NB4 (cell line): ENCODE measurements at places on chromosomes 12 and 14.
A peak's percentile ranks its signal among the peaks of the same experiment; 100 is the strongest.

GRCh38 chr12:25792031-25792430, 166.5 kb upstream of the RASSF8 start:
- DNase-seq = no peak

DNA sequence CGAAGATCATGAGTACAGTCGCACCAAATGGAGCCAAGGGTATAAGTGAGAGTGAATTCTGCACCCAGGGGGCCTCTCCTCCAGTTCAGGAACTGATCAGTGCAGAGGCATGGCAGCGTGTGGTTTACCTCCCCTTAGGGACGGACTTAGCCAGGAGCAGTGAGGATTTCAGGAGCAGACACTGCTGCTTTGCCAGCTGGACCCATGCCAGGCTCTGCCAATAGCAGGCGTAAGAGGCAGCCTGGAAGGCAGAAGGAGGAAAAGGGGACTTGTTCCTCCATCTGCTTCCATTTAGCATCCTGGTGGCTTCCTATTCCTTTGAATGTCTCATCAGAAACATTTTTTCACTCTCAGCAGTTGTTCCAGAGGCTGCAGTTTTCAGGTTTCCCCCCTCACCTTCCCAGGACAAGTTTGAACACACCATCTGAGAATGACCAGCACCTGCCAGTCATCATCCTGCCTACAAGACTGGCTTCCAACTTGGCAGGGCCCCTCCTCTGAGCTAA, 137.0 kb upstream of the LMNTD1 start:
- DNase-seq = no peak

- DNase-seq = peak; percentile 21
Observed at GRCh38 chr12:94898388-94898787, 105.1 kb downstream of the NDUFA12 start.

DNA sequence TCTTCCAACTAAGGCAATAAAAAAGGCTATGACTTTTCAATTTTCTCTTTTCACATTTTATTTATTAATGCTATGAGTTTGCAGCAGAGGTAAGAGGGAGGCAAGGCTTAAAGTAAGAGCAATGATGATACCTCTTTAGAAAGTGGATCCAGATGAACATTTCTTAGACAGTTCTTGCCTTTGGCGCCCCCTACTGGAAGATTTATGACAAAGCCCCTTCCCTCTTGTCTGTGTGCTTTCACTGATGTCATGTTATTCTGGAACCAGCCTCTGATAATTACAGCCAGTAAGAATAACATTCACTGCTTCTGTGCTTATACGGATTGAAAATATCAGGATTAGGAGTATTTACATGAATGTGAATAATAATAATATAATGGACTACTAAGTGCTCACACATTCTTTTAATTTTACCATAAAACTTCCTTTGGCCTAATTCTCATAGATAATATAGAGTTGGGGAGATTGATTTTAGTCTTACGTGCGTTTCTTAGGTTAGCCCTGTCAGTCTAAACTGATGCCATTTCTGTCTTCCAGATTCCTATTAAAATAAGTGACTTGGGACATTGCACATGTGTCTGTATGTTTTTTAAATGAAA, 1929.9 kb upstream of the SEL1L start:
- peak; percentile 72 for DNase-seq

DNA sequence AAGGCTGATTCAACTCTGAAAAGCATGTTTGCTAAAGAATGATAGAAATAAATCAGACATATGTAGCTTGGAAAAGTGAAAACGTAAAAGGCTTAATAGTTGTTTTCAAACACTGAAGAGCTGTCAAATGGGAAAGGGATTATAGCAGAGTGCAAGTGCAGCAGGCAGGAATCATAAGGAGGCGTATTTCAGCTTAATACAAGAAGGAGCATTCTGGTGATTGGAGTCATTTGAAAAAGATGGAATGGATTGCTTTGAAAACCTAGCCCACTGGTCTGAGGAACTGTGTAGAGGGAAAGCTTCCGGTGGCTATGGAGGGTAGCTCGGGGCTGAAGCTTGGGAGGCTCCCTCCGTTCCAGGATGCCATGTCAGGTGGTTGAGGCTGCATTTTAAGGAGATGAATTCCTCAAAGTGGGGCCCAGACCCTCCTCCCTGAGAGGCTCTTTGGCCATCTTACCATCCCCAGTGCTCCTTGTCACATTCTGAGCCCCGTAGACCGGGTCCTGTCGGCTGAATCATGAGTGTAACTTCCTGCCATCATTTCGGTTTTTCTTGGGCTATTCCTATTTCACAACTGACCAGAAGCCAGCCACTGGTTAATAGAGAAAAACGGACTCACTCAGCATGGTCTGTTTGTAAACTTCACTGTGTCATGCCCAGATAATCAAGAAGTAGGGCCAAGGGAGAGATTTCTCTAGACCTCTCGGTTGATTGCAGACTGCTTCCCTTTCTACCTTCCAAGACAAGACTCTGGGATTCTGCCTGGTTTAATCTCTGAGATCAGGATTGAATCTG, 6.5 kb downstream of the WNT5B start:
- peak; percentile 92 for DNase-seq

DNA sequence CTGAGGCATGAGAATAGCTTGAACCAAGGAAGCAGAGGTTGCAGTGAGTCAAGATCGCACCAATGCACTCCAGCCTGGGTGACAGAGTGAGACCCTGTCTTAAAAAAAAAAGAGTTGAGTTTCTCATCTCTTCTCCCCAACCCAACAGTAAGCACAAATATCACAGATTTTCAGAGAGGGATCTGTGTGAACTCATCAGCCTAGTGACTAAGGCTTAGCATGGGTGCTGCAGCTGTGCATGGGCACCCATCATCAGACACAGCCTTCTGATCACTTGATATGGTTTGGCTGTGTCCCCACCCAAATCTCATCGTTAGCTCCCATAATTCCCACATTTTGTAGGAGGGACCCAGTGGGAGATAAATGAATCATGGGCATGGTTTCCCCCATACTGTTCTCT, 298.9 kb downstream of the PCNX1 start:
- DNase-seq = no peak

DNA sequence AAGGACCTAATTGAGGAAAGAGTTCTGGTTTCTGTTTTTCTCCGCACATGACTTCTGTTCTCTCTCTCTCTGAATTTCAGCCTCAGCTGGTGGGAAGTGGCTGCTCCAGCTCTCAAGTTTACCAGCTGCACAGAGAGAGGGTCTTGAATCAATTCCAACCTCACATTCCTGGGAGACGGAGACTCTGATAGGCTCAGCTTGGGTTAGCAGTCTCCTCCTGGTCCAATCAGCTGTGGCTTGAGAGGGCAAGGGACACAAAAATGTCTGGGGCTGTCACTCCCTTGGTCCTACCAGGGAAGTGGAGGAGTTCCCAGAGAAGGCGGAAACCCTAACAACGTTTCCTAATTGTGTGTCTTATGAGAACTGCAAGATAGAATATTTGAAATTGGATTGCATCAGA, 7.0 kb downstream of the CCDC63 start:
- DNase-seq = no peak

GRCh38 chr12:5560265-5560664, 128.4 kb downstream of the NTF3 start:
- no peak for DNase-seq

DNA sequence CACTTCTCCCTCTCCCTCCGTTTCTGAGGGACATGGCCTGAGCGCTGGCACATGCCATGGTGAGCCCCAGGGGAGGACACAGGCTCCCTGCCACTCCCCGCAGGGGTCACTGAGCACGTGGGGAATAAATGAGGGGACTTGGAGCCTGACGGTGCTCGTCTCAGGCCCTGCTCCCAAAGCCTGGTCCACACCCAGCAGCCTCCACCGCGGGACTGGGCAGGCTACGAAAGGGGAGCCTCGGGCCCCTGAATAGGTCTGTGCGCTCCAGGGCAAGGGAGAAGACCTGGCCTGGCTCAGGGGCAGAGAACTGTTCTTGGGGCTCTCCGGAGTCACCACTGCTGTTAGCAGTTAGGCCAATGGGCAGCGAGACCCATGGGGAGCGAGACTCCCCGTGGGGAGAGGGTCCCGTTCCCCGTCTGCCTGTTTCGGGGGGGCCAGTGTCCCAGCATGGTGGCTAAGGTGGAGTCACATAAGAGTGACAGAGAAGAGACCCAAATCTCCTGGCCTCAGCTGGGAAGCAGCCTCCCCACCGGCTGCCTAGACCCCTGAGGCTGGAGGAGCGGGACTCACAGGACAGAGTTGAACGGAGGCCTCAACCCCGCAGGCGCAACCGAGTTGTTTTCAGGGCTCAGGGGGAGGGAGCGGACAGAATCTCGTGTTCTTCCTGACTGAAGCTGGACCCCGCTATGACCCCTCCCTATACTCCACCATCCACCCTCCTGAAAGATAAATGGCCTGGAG, 329.8 kb upstream of the SFSWAP start:
- DNase-seq = no peak

DNA sequence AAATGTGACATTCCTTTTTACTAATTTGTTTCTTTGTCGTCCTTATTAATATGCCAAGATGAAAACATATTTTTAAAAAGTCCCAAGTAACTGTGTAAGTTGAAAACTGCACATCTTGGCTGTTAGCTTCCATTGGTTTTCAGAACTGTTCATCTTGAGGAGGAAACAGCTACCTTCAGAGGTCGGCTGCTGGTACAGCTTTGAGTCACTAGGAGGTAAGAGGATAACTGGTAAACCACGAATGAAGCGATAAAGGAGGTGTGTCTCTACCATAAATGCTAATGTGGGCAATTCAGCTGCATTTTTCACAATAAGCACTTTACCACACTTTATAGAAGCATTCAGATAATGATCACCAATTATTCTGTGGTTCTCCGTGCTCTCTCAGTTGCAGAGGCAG, 137.5 kb upstream of the KRAS start:
- no peak for DNase-seq

- DNase-seq = no peak
Observed at GRCh38 chr14:104816616-104816884, 15.6 kb downstream of the ZBTB42 start.

DNA sequence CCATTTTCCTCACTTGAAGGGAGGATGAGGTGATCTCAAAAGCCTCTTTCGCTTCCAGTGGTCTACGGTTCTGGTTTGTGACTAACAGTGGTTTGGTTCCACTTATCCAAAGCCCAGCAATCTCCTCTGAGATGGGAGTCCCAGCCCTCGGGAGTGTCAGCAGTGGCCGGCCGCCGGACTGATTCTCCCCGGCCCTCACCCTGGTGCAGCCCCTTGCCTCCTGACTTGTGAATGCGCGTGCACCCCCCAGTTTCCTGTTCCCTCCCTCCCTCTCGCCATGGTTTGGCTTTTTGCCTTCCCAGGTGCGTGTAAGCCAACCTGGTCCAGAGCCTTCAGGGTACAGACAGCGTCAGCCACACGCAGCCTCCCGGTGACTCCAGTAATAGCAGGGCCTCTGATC, 74.5 kb downstream of the B4GALNT3 start:
- no peak for DNase-seq

DNA sequence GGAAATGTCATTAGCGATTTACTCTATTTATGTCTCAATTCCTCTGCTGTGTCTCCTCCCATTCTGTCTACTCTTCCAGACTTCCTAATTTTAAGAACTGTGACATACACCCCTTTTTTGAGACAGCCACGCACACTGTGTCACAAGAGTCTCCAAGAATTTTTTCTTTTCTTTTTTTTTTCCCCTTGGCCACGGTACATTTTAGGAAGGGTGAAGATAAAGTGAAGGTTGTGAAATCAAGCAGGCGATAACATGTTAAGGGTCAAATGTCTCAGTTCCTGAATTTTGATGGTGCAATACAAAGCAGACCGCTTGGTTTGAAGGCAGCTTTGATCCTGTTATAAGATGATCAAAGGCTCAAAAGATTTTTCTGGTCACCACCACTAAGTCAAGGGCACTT, 4.3 kb downstream of the OLR1 start:
- peak; percentile 84 for DNase-seq

DNA sequence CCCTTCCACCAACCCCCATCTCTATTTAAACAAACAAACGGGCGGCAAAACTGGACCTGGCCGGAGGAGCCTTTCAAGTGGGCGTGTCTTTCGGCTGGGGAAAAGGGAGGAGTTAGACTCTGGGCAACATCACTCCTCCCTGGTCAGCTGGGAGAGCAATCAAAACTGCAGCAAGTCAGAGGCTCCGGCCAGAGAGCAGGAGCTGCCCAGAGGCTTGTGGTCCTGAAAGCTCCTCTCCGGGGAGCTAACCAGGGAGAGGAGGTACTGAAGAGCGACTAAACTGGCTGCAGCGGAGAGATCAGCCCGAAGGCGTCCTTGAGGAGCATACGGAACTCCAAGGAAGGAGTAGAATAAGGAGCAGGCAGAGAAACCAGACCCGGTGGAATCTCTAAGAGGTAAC, at the start of gene NEUROD4:
TSS of gene NEUROD4 (plus strand) at position 191 of the 400 bp plus-strand sequence. CDS start 6,466 bp downstream, outside the sequence.
- peak; percentile 61 for DNase-seq
